ENCODE measurements at places on chromosomes 7 and 10.

GRCh38 chr10:124535731-124536495 lies 74.3 kb downstream of the LHPP start:
- no peak overlapping the region for H3K27ac ChIP-seq
- no peaks in the 10 kb centered on the region for H3K27me3 ChIP-seq
- no peak overlapping the region for H3K4me3 ChIP-seq
- no peaks in the 10 kb centered on the region for H3K4me1 ChIP-seq
- peak; percentile 67 for DNase-seq

GRCh38 chr10:31490858-31491504 lies 172.0 kb downstream of the ZEB1 start:
- no peaks in the 10 kb centered on the region for H3K27me3 ChIP-seq
- H3K27ac ChIP-seq: no peak overlapping the region
- no peaks in the 10 kb centered on the region for H3K4me1 ChIP-seq
- DNase-seq: peak; percentile 63

- H3K27ac ChIP-seq: no peak overlapping the region
- no peaks in the 10 kb centered on the region for H3K4me1 ChIP-seq
- peaks cover 43% of the 10 kb centered on the region for H3K36me3 ChIP-seq
- no peaks in the 10 kb centered on the region for H3K27me3 ChIP-seq
- DNase-seq: no peak
Observed at GRCh38 chr10:95663496-95663895, 7.0 kb upstream of the ALDH18A1 start.

GRCh38 chr10:68517188-68517587 lies 10.1 kb downstream of the SLC25A16 start:
- no peaks in the 10 kb centered on the region for H3K4me1 ChIP-seq
- H3K27ac ChIP-seq: no peak overlapping the region
- H3K4me3 ChIP-seq: no peak overlapping the region
- peaks cover 13% of the 10 kb centered on the region for H3K36me3 ChIP-seq
- H3K27me3 ChIP-seq: no peaks in the 10 kb centered on the region

DNA sequence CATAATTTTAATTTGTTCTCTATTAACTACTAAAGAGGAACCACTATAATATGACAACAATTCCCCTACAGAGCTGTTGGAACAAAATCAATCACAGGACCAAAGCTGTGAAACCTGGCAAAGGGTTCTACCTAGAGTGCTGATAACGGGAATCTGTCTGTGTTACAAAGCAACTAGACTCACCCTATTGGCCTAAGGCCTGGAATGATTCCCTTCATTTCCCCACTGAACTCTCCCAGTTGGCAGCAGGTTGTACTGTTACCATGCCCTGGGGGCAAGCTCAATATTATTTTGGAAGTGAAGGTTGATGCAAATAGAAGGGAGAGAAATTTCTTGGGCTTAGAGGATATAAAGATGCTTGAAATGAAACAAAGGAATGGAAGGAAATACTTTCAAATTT lies 81.8 kb downstream of the SEMA3A start:
- peaks cover 28% of the 10 kb centered on the region for H3K4me1 ChIP-seq
- no peak overlapping the region for H3K27ac ChIP-seq
- no peak for DNase-seq
- no peaks in the 10 kb centered on the region for H3K27me3 ChIP-seq
- no peak overlapping the region for H3K4me3 ChIP-seq

- H3K27ac ChIP-seq: no peak overlapping the region
- DNase-seq: peak; percentile 72
- no peaks in the 10 kb centered on the region for H3K36me3 ChIP-seq
- H3K4me1 ChIP-seq: no peaks in the 10 kb centered on the region
- H3K27me3 ChIP-seq: no peaks in the 10 kb centered on the region
- no peak overlapping the region for H3K4me3 ChIP-seq
Observed at GRCh38 chr7:35975851-35976454, 175.1 kb downstream of the SEPTIN7 start.

DNA sequence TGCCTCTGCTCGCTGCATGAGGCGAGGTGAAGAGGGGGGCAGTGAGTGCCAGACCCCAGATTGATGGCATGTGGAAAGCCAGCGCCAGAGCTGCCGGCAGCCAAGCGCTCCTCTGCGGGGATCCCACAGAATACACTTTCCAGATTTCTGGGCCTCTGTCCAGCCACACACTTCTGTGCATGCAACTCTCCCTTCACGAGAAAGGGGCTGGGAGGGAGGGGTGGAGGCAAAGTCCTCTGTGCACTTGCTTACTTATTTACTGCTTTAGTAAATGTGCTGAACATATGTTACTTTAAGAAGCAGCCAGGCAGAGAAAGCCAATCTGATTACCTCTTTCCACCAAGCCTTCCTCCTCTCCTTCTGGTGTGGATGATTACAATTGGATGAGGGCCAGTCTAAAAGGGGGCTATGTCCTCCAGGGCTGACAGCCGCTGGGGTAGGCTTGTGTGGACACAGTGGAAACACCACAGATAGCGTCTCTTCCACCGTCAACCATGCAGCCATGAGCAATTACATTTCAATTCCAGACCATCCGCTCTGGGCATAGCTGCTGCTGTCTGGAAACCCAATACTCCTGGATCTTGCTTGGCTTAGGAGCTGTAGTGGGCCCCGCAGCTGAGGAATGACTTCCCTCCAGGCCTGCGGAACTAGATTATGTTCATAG lies 322.8 kb upstream of the ANKRD30A start:
- DNase-seq: no peak
- no peaks in the 10 kb centered on the region for H3K4me1 ChIP-seq
- no peaks in the 10 kb centered on the region for H3K36me3 ChIP-seq

DNA sequence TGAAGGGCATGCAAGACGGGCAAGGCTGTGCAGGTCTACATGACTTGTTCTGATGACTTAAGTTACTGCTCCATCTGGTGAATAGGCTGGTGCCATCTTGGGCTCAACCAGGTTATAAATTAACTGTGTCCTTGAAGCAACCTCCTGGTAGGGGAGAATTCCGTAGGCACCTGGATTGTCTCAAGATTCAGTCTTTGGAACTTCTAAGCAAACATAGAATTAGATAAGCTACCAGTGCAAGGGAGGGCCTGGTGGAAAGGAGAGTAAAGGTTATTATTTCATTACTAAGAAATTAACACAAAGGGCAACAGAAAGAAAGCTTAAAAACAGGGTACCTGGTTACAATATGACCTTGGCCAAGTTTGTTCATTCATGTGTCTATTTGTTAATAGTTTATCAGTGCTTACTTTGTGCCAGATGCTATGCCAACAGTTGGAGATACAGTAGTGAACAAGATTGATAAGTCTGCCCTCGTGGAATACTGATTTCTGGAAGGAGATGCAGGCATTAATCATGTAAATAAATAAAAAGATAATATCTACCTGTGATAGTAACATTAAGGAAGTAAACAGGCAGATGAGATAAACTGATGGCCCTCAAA lies 107.0 kb upstream of the PALS2 start:
- H3K4me1 ChIP-seq: peaks cover 21% of the 10 kb centered on the region
- no peak overlapping the region for H3K27ac ChIP-seq
- H3K4me3 ChIP-seq: peak overlapping the region; percentile 48
- H3K36me3 ChIP-seq: no peaks in the 10 kb centered on the region
- no peaks in the 10 kb centered on the region for H3K27me3 ChIP-seq

- H3K27me3 ChIP-seq: no peaks in the 10 kb centered on the region
- H3K27ac ChIP-seq: peak overlapping the region; percentile 89
- peak overlapping the region; percentile 90 for H3K4me3 ChIP-seq
- H3K4me1 ChIP-seq: no peaks in the 10 kb centered on the region
- peak; percentile 85 for DNase-seq
- H3K36me3 ChIP-seq: no peaks in the 10 kb centered on the region
Observed at GRCh38 chr7:75638594-75639070, 100.1 kb downstream of the HIP1 start.

- DNase-seq: no peak
- H3K4me1 ChIP-seq: peaks cover 15% of the 10 kb centered on the region
- H3K27me3 ChIP-seq: no peaks in the 10 kb centered on the region
- H3K36me3 ChIP-seq: peaks cover 50% of the 10 kb centered on the region
Observed at GRCh38 chr10:103155471-103156085, 37.5 kb downstream of the NT5C2 start.

- H3K27me3 ChIP-seq: no peaks in the 10 kb centered on the region
- no peak for DNase-seq
- no peak overlapping the region for H3K27ac ChIP-seq
- peaks cover 56% of the 10 kb centered on the region for H3K36me3 ChIP-seq
- no peak overlapping the region for H3K4me3 ChIP-seq
Observed at GRCh38 chr10:89710753-89711152, 9.4 kb downstream of the KIF20B start.

DNA sequence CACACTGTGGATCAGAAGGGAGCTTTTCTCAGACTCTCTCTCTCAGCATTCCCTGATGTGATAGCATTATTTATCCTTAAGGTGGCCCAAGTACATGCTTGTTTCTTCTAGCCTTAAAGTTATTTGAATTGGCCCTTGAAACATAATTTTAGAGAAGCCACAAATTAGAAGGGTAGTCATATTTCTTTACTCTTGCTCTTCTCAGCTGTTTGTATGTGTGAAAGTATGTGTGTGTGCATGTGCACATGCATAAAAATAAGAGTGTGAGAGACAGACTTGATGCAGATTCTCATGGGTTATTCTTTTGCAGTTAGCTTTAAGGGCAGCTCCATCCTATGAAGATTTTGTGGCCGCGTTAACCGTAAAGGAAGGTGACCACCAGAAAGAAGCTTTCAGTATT lies 50.1 kb downstream of the PLEKHA8 start:
- DNase-seq: no peak
- H3K27me3 ChIP-seq: no peaks in the 10 kb centered on the region
- peaks cover 46% of the 10 kb centered on the region for H3K36me3 ChIP-seq
- H3K27ac ChIP-seq: no peak overlapping the region
- H3K4me1 ChIP-seq: peaks cover 3% of the 10 kb centered on the region
- no peak overlapping the region for H3K4me3 ChIP-seq

DNA sequence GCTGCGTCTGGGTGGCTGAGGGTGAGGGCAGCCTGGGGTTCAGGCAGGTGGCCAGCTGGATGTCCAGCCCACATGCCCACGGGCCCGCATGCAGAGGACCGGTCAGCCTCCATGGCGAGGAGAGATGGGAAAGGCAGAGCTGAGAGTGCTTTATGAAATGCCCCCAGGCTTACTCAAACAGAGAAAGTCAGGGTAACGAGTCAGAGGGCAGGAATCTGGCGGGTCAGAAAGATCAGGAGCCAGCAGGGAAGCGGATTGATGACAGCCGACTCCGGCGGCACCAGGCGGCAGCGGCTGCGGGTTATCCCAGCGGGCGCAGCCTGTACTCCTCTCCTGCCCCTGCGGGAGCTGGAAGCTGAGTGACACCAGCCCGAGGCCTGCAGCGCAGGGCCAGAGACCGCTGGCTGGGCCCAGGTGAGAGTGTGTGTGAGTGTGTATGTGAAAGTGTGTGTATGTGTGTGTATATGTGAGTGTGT lies 13.4 kb downstream of the SLC13A4 start:
- no peak overlapping the region for H3K4me3 ChIP-seq
- peak; percentile 90 for DNase-seq
- H3K27me3 ChIP-seq: no peaks in the 10 kb centered on the region
- peak overlapping the region; percentile 82 for H3K27ac ChIP-seq

DNA sequence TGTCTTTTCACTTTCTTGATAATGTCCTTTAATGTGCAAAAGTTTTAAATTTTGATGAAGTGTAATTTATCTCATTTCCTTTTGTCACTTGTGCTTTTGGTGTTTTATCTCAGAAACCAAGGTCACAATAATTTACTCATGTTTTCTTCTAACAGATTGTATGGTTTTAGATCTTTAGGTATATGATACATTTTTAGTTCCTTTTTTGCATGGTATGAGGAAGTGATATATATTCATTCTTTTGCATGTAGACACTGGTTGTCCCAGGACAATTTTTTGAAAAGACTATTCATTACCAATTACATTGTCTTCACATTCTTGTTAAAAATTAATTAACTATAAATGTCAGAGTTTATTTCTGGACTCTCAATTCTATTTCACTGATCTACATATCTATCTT lies 39.8 kb upstream of the GPR22 start:
- no peaks in the 10 kb centered on the region for H3K27me3 ChIP-seq
- H3K4me3 ChIP-seq: no peak overlapping the region
- no peaks in the 10 kb centered on the region for H3K36me3 ChIP-seq
- no peak overlapping the region for H3K27ac ChIP-seq
- DNase-seq: no peak

GRCh38 chr10:32985341-32985764 lies 27.3 kb upstream of the ITGB1 start:
- peaks cover 10% of the 10 kb centered on the region for H3K4me1 ChIP-seq
- H3K27me3 ChIP-seq: no peaks in the 10 kb centered on the region
- no peak for DNase-seq
- H3K27ac ChIP-seq: no peak overlapping the region

GRCh38 chr10:29214551-29214950 lies 74.3 kb upstream of the LYZL1 start:
- H3K36me3 ChIP-seq: no peaks in the 10 kb centered on the region
- no peaks in the 10 kb centered on the region for H3K27me3 ChIP-seq
- DNase-seq: no peak
- H3K4me1 ChIP-seq: no peaks in the 10 kb centered on the region

DNA sequence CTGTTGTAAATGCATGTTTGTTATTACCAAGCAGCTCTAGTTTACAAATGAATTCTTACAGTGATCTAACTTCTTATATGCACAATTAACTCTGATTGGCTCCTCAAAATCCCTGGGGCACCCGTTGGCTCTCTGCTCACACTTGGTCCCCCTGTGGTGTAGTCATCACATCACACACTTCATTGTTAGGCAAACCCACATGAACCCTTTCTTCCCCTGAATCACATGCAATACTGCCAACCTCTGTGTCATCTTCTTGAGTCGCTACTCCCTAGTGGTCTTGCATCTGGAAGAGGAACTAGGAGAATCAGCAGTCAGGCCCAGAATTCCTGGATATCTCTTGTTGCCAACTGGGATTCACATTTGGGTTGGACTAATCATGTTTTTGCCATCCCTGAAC lies 73.1 kb downstream of the CD36 start:
- H3K4me3 ChIP-seq: no peak overlapping the region
- no peak for DNase-seq
- H3K27me3 ChIP-seq: no peaks in the 10 kb centered on the region

DNA sequence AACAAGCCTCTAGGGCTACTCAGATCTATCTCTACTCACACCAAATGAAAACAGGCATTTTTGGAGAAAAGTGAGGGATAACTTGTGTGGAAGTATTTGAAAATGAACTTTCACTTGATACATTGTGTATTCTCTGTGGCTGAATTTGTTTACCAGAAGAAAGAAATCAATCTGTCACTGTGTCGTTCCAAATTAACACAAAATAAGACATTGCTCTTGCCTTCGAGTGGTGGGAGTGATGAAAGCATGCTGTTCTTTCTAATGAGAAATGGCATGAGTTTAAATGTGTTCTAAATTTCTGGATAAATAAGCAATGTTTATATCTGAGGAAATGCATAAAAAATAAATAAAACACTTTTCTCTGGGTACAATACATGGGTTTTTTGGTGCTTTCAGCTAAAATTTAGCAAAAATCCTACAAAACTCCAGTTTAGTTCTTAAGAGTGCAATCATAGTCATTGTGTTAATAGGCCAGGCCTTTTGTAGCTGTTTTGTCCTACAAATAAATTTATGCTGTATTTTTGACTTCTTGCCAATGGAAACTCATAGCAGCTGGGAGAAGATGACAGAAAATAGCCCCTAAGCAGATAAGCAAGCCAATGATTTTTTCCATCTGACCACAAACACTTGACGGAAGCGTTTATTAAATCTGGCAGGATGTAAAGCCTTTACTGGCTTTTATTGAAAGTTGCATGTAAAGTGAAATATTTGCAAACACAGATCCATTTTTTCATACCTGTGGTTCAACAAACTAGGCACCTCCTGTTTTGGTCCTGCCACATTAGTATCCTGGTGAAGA lies 1064.1 kb upstream of the GHITM start:
- DNase-seq: no peak
- H3K27me3 ChIP-seq: no peaks in the 10 kb centered on the region
- H3K4me3 ChIP-seq: no peak overlapping the region
- peaks cover 6% of the 10 kb centered on the region for H3K4me1 ChIP-seq
- no peaks in the 10 kb centered on the region for H3K36me3 ChIP-seq

Data from endodermal cell (in vitro differentiated cells).